Posterior cingulate gyrus (tissue), 11 donors: ENCODE measurements at places on chromosomes 1 and 21.

DNA sequence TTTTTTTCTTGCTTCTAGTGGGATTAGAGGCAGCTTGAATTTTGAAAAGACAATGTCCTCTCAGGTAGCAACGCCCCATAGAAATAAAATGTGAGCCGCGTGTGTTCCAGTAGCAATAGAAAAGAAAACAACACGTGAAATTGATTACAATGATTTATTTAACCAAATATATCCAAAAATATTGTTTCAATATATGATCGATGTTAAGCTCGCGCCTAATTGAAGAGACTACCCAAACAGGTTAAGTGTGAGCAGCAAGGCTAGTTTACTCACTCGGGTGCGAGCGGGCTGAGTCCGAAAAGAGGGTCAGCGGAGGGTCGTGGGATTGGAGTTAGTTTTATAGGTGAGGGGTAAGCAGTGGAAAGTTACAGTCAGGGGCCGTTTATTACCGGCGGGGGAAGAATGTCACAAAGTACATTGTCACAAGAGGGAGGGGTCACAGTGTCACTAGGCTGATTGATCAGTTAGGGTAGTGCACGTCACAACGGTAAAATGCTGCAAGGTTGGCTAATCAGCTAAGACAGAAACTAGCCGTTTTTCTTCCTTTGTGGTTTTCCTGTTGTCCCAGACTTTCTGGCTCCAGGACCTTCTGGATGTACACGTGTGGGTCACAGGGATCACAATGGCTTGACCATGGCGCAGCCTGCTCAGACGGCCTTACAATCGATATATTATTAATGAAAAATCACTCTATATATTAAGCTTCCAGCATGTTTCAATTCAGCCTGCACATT lies 697 bp upstream of the ZNF670 start:
- no peak for DNase-seq

DNA sequence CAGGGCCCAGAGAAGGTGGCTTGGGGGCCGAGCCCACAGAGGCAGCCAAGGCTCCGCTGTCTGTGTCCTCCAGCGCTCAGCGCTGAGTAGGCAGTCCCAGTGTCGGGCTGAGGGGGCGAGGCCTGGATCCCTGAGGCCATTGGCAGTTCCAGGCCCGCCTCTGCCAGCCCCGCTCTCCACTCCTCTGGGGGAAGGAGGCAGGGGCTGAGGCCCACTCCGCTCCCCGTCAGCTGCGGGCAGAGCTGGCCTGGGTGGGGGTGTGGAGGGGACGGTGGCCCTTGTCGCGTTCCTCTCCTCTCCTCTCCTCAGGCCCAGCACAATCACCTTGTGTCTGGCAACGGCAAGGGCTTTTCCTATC lies 132.8 kb downstream of the CASZ1 start:
- DNase-seq = peak; percentile 93

- DNase-seq = no peak
Measured at GRCh38 chr1:167582722-167583121, 29.2 kb upstream of the CREG1 start.

DNA sequence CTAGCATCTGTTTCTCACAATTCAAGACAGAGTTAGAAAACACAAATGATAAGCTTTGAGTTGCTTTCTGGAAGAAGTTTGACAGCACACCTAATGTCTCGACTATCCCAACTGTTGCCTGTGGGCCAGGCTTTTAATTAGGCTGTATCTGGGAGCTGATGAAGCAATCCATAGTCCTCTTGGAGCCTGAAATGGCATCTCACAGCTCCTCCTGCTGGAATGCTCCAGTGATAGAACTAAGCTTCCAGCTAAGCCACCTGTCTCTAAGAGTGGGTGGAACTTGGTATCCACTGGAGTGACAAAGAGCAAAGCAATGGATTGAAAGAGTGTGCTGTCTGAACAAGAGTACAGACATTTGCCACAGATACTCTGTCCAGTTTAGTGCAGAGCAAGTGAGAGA lies 605.3 kb upstream of the NR5A2 start:
- no peak for DNase-seq

DNA sequence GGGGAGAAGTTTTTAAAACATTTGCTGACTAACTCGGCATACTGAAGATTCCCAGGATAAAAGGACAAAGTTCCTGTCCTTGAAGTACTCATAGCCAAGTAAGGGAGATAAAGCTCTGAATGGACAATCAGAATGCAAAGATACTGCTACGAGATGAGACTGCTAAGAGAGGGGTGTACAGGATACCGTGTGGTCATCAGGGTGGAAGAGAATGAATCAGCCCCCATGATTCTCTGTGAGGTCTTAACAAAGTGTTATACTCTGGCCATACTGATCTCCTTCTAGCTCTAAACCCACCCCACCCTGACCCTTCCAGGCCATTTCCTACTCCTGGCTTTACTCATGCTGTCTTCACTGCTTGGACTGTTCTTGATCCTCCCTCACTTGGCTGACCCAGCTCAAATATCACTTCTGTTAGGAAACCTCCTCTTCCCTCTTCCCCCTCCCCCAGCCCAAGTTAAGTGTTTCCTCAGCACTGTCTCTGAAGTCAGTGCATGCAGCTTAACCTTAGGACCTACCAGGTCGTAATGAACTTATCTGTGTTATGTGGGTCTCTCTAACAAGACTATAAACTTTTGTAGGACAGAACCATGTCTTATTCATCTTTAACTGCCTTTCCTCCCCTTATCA lies 15.8 kb upstream of the MAGOH start:
- no peak for DNase-seq

GRCh38 chr1:219163401-219163954 lies 10.2 kb upstream of the LYPLAL1 start:
- no peak for DNase-seq

DNA sequence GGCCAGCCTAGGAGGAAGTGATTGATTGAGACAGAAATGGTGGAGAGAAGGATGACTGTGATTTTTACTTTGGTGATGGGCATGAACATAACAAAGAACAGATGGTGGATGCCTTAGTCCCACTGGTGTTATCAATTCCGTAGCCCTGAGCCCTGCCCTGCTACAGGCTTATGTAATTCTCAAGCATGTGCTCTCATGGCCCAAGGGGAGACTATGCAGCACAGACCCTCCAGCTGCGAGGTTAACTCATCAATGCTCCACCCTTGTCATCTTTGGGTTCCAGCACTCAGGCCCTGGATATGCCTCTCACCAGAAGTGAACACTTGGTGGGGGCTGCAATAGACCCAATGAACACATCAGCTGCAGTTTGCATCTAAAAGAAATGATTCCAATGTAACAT lies 62.7 kb upstream of the LRRC8D start:
- DNase-seq = no peak

- no peak for DNase-seq
Measured at GRCh38 chr1:58405660-58406059, 140.9 kb downstream of the OMA1 start.

GRCh38 chr1:8370905-8371315 lies 53.0 kb downstream of the SLC45A1 start:
- peak; percentile 75 for DNase-seq

GRCh38 chr1:247998811-247999210 lies 14.6 kb upstream of the OR2L5 start:
- DNase-seq = no peak

DNA sequence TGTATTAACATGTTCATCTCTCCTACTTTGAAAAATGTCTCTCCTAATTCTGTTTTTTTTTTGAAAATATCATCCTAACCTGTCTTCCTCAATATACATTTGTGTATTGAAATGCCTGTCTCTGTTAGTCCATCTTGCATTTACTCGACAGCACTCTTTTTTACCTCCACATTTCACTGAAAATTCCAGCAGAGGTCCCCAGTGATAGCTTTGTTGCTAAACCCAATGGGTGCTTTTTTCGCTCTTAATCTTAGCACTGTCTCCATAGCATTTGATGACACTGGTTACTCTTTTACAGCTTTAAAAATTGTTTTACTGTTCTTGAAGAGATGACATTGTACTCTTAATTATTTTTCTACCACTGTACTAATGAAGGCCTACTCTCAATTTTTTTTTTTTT lies 10.8 kb downstream of the OSBPL9 start:
- DNase-seq = no peak

- DNase-seq = no peak
Measured at GRCh38 chr1:6897138-6897537, 111.9 kb downstream of the CAMTA1 start.

GRCh38 chr1:8663915-8664329 lies 153.5 kb downstream of the RERE start:
- no peak for DNase-seq

- no peak for DNase-seq
Measured at GRCh38 chr1:85570446-85571180, 9.9 kb upstream of the CCN1 start.

- no peak for DNase-seq
Measured at GRCh38 chr1:235004276-235004675, 124.4 kb downstream of the TOMM20 start.

DNA sequence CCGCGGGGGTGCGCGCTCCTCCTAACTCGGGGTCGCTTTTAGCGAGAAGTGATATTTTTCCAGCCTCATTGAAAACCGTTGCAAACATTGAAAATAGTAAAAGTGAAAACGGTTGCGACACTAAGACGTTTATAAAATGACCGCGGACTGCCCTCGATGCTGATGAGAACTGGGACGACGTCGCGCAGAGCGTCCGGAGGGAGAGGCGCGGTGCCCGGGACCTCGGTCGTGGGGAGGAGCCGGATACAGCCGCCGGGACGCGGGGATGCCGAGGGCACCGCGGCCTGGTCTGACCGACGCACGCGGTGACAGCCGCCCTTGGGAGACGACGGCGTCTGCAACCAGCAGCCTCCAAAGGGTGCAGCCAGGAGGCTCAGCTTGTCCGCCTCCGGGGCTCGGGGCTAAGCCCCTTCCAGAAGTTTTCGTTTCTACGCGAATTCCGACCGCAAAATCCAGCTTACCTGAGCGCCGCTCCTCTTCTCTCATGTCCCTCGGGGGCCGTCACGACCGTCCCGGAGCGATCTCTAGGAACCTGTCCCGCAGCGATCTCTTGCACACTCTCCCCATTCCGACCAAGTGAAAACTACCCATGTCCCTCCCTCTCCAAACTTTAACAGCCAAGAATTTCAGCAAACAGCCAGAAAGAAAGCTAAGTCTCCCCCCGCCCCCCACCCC lies 144.4 kb upstream of the ETS2 start:
- no peak for DNase-seq

- no peak for DNase-seq
Measured at GRCh38 chr1:13832536-13832935, 132.5 kb downstream of the PRDM2 start.

- peak; percentile 70 for DNase-seq
Measured at GRCh38 chr1:10338047-10338446, 60.8 kb upstream of the PGD start.

DNA sequence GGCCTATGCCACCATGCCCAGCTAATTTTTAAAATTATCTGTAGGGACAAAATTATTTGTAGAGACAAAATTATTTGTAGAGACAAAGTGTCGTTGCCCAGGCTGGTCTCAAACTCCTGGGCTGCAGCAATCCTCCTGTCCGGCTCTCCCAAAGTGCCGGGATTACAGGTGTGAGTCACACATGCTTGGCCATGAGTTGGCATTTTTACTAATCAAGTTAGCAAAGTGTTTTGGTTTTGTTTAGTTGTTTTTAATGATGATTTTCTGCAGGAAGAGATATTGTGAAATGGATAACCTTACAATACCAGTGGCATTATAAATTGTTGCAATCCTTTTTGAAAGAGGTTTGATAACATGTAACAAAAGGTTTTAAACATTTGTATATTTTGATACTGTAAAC lies 65.3 kb upstream of the MAGI3 start:
- DNase-seq = no peak

DNA sequence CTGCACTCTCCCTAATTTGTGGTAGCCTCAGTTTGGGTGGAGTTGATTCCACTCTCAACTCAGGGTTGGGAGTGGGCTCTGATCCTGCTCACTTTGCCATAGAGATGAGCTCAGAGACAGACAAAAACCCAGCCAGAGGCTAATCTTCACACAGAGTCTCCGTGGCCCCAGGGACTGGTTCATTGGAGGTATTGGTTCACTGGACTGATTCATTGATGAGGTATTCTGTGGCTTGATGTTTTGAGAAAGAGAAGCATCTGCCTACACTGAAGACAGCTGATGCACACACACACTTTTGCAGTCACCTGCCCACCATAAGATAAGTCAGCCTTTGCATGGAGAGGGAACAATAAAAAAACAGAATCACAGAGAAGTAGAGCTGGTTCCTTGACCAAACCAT lies 183.8 kb downstream of the AJAP1 start:
- no peak for DNase-seq

GRCh38 chr1:115810609-115811008 lies 30.3 kb downstream of the NHLH2 start:
- DNase-seq = no peak

DNA sequence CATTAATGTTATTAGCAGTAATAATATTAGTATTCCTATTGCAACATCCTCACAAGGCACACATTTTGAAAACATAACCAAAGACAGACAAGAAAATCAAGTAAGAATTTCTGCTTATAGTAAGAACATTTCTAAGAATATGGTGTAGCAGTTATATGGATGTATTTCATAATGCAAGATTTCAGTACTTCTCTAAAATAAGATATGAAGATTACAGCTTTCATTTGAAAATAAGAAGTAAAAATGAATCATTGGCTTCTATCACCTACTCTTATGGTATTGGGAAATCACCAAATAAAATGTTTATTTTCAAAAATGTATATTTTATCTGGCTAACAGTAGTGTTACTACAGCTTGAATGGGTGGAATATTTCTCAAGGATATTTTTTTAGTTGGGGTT lies 103.8 kb upstream of the USP25 start:
- no peak for DNase-seq

DNA sequence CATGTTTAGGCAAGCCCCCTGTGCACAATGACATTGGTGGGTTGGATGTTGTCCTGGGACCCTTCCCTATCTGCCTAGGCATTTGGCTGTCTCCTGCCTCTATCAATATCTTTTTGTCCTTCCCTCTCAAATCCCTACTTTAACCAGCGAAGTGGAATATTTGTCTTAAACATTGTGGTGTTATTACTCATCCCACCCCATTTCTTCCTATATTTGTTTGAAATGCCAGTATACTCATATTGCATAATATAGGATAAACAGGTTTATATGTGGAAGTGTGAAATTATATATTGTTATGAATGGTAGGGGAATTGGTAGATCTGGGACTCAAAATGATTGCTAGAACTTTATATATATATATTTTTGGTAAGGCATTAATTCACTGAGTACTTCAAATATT lies 80.0 kb downstream of the ADGRL2 start:
- DNase-seq = no peak

DNA sequence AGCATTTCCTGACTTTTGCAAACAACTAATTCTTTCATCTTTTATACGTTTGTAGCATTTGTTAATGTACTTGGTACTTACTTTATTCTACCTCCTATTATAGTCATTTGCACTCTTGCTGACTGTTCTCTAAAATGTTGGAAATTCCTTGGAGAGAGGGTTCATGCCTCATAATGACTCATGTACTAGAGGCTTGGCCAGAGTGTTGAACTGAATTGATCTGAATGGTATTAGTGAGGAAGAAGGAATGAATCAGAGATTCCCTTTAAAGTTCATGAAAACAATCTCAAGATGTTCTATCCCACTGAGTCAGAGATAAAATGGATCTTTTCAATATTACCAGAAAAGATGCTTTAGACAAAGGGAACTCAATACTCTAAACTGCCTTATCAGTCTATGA lies 383.4 kb downstream of the SEC16B start:
- DNase-seq = no peak

DNA sequence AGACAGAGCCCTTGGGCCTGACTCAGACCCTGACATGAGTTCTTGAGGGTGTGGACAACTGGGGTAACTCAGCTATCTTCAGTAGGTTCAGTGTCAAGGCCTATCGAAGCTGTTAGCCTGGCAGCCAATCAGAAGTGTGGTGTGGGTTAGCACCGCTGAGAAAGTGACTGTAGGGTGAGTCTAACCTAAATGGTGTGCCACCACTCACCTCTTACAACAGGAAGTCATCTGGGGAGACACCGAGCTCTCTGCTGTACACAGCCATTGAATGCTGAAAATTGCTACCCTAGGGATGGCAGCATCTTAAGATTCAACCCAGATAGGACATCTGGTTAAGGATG lies 44.6 kb downstream of the RASSF5 start:
- no peak for DNase-seq
